ENCODE measurements at places on chromosomes 4 and X.

DNA sequence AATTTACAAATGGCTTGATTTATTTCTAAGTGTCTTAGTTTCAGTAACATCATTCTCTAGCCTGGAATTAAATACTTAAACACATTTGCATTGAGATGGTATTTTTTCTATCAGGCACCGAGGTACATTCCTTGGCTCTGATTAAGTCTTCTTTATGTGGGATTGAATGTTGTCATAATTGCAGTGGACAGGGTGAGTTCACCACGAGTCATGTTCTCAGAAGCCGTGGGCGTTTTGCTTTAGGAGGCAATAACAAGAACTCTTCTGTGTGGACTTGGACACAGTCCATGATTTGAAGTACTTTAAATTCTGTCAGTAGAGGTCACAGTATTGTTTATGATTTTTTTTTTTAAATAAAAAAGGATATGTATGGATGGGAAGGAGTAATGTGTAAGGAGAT is 57.1 kb upstream of the EFHC2 start:
- DNase-seq: no peak

DNA sequence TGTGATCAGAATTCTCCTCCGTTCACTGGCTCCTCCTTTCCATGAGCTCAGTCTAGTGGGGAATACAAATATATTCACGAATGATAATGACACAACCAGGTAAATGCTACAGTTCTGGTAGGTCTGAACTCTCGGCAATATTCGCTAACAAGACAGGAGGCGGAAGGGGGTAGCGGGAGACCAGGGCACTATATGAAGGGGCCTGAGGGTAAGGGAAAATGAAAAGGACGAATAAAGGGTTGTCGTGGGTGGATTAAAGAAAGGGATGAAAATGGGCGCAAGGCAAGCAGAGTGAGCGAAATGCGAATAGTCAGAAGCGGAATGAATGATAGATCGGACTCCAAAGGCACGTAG is 743 bp downstream of the NKAP start:
- no peak for DNase-seq

DNA sequence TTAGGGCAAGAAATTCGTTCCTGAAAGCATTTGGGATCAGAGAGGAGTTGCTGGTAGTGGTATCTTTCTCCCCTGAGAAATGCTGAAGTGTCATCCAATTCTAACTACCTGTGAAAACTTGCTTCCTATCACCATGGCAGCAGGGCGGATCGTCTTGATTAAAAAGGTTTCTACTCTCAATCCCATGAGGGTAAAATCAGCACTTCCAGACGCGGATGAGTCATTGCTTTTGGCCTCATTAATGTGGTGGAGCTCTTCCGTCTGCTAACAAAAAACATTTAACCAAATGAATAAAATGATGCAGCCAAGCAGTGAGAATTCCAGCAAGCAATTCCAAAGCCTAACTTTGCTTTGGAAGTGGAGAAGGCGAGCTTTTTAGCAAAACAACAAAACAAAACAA is 325.6 kb downstream of the CAMK2D start:
- DNase-seq: no peak

DNA sequence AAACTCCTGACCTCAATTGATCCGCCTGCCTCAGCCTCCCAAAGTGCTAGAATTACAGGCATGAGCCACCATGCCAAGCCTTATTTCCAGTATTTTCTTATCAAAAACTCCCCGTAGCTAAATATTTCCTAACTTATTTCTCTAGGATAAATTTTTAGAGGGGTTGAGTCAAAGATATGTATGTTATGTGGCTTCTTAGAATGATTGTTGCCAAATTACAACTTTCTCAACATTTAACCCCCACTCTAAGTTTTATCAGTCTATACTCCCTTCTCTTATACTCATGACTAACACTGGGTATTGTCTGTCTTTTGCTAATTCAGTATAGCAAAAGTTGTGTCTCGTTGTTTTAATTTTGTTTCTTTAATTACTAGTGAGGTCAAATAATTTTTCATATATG is 187.7 kb upstream of the LNX1 start:
- no peak for DNase-seq

DNA sequence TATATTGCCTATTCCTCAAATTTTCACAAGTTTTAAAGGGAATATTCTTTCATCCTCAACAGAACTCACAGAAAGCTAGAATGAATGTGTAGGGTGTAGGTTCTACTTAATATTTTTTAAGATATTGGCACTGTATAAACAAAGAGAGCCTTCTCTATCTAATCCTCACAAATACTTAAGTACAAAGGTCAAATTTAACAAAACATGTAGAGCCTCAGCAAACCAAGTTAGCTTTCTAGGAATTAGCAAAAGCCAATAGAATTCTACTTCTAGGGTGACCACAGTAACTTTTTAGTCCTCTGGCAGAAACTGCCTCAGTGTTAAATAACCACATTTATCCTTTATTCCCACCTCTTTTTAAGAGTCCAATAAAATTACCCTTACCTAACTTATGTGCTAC is 19.3 kb downstream of the DHX15 start:
- no peak for DNase-seq

Measured in RPMI8226 (cell line).